ENCODE measurements at places on chromosomes 7 and 10.

GRCh38 chr10:111290649-111291048 is 213.8 kb downstream of the ADRA2A start:
- no peak for DNase-seq

DNA sequence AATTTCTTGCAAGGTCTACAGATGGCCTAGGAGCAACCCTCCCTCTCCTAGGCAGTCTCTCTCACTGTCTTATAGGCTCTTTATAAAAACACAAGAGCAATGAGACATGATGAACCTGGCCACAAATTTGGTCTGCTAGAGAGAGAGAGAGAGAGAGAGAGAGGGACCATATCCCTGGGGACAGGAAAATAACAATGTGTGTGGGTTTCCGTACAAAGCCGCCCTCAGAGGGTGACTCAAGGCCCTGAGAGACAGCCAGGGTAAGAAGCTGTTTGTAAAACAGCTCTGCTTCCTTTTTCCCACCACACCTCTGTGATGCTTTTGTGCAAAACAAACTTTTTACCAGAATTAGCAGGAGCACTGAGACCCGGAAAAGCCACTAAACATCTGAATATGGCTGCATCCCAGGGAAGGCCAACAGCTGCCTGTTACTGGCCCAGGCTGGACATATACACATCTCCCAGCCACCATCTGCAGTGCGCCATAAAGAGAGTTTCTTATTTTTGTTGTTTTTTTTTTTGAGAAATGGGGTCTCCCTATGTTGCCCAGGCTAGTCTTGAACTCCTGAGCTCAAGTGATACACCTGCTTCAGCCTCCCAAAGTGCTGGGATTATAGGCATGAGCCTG is 18.4 kb downstream of the GIMAP5 start:
- no peak for DNase-seq

DNA sequence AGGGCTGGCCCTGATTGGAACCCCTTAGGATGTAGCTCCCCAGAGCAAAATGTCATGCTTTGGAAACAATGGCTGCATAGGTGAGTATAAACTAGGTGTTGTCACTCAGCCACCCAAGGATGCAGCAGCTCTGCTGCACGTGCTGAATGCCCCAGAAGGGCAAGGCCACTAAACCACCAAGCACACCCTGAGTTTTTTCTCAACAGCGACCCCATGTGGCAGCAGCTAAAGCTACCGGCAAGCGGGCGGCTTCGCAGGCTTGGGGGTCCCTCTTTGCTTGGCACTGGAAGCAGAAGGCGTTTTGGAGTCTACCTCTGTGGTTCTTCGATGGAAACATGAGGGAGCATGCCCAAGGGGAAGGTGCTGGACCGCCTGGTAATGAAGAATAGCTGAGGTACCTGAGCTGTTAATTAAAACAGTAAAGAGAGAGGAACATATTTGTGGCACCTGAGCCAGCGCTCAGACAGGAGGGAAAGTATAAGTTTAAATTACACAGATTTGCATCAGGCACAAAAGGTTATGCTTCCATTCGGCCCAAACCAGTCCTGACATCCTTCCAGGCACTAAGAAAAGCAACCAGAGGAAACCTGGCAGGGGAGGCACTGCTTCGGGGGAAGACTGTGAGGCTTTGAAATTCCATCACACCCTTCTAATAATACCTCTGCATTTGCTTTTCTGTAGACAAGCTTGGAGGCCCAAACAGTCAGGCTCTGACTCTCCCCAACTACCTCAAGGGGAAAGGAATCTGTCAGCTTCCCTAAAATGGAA is 152.1 kb downstream of the GFRA1 start:
- DNase-seq: no peak

DNA sequence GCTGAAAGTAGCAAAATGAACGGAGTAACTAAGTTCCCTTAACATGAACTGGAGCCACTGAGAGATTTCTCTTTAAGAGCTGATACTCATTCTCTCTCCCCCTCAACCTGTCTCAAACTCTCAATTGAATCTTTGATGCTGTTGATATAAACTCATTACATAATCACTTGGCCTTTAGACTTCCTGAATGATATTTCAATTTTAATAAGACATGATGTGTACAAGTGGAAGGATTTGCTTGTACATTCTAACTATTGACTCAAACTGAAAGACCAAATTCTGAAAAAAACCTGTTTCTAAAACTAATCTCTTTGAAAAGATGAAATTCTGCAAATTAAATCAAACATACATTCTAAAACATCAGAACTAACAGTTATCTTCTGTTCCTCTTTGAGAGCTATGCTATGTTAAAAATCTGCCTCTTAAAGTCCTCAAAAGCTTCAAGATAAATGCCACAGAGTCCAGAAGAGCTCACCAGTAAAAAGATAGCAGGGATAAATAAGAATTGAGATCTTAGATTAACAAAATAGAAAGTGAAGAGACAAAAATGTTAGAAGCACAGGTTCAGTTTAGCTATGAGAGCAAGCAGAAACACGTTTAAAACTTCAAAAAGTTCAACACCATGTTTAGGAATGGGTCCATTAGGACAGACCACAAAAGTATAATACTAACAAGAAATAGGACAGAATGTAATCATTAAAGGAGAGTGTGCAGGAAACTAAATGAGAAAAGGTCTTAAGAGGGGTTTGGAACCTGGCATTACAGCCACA is 46.1 kb downstream of the TNPO3 start:
- no peak for DNase-seq

DNA sequence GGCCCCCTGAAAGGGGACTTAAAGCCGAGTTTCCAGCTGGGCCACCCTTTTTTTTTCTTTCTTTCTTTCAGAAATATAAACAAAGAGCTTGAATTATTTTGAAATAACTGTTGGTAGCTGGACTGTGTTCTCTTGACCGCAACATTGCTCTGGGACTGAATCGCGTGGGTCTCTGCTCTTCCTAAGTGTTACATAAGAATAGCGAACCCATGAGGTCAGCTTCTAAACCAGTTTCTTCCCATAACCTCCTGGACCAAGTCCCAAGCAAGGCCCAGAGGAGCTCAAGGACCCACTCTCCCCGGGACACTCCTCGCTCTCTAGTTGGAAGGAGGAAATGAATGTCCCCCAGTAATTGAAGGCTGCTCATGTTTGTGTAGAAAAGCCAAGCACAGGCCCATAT is 91.1 kb downstream of the CXCL12 start:
- no peak for DNase-seq

DNA sequence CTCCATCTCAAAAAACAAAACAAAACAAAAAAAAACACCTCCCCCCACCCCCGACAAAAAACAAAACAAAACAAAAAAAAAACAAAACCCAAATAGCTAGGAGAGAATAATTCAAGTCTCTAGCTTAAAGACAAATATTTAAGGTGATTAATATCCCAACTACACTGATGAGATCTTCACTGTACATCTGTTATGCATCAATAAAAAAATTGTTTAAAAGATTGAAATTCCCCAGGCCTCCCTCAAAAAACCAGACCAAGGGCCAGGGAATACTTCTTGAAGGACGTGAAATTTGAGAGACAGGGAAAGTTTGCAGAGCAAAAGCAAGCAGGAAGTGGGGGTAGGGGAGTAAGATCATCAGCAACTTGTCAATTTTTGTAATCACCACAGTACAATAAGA is 232.6 kb downstream of the REEP3 start:
- no peak for DNase-seq

DNA sequence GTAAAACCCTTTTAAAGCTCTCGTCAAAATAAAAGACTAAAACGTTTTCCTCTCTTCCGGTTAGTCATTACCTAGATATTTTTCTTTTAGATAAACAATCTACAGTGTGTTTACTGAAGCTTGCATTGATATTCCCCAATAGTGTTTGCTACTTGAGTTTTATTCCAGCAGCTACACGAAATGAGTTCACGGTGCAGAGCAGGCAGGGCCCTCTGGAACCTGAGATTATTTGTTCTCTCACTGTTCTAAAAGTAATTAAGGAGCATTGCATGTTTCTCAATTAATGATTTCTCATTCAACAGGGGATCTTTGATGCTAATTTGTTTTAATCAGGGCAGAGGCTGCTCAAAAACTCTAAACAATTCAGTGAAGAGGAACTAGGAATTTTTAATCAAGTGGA is 319.7 kb downstream of the GFRA1 start:
- DNase-seq: no peak

- no peak for DNase-seq
Measured at GRCh38 chr10:130141878-130142277, 5.7 kb downstream of the GLRX3 start.

DNA sequence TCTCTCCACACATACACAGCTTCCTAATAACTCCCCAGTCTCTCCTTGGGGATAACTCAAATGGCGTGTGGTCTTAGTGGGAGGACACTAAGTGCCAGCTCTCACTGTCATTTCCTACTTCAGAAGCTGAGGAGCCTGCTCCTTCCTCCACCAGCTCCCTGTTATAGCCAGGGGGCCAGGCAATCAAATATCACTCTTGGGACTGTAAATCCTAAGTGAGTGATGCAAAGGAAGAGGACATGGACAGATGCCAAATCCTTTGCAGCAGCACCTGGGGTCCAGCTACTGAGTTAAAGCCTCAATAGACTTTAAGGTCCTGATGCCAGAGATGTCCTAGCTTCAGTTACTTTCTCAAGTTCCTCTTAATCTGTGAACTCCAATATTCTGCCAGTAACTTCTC is 34.1 kb downstream of the SEM1 start:
- no peak for DNase-seq

- DNase-seq: no peak
Measured at GRCh38 chr10:30943451-30943850, 88.2 kb downstream of the ZNF438 start.

- no peak for DNase-seq
Measured at GRCh38 chr10:127947211-127947610, 40.3 kb downstream of the PTPRE start.

DNA sequence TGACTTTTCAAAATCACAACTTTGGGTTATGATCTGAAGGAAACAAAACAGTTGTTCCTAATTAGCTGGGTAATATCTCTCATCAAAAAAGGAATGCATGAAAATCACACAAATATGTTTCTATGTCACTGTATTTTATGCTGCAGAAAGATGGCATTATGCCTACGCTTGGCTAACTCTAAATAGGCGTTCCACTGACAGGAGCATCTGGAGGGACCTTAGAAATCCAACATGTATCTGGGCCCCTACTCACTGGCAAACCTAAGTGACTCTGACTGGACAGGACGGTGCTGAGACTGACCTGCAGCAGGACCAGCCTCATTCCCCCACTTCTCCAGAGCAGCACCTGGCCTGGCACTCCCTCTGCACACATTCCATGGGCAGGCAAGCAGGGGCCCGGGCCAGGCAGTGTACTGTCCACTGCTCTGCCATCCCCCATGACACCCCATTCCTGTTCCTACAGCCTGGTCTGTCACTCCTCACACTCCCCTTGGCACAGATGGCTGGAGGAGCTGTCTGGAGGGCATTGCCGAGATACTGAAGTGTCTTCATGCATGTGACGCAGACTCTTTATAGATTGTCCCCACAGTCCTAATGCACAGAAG is 2.6 kb upstream of the MYL7 start:
- DNase-seq: no peak

- no peak for DNase-seq
Measured at GRCh38 chr7:134640842-134641715, 5.6 kb upstream of the BPGM start.

DNA sequence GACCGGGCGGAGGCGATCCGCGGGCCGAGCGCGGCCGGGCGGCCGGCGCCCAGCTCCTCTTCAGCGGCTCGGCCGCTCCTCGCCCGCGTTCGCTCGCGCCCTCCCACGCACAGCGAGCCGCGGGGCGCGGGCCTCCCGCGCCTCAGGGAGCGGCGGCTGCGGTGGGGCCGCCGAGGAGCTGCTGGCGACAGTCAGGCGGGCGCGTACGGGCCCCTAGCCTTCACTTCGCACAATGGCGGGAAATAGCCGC is at the start of gene MCMBP:
MCMBP (minus strand) TSS at position 234 of the 250 bp plus-strand sequence. CDS start 259 bp downstream, outside the sequence.
- DNase-seq: no peak

DNA sequence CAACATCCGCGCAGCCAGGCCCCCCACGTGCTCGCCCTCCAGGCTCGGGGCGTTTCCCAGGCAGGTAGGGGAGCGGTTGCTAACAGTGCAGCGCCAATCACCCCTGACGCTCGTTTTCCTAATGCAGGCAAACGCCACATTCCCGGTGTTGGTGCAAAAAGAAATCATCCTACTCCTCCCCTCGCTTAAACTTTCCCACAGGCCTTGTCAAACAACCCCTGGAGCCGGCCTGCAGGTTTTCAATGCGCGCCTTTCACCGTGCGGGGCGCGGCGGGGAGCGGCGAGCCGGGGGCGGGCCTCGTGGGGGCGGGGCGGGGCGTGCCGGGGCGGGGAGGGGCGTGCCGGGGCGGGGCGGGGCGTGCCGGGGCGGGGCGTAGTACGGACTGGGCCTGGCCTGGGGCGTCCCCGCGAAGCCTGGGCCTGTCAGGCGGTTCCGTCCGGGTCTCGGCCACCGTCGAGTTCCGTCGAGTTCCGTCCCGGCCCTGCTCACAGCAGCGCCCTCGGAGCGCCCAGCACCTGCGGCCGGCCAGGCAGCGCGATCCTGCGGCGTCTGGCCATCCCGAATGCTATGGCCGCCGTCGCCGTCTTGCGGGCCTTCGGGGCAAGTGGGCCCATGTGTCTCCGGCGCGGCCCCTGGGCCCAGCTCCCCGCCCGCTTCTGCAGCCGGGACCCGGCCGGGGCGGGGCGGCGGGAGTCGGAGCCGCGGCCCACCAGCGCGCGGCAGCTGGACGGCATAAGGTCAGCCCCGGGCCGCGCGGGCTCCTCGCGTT is at the start of gene ECHDC3:
ECHDC3 (plus strand) TSS at position 374 of the 770 bp plus-strand sequence; CDS start at position 569, 195 bp downstream.
- DNase-seq: peak; percentile 16

DNA sequence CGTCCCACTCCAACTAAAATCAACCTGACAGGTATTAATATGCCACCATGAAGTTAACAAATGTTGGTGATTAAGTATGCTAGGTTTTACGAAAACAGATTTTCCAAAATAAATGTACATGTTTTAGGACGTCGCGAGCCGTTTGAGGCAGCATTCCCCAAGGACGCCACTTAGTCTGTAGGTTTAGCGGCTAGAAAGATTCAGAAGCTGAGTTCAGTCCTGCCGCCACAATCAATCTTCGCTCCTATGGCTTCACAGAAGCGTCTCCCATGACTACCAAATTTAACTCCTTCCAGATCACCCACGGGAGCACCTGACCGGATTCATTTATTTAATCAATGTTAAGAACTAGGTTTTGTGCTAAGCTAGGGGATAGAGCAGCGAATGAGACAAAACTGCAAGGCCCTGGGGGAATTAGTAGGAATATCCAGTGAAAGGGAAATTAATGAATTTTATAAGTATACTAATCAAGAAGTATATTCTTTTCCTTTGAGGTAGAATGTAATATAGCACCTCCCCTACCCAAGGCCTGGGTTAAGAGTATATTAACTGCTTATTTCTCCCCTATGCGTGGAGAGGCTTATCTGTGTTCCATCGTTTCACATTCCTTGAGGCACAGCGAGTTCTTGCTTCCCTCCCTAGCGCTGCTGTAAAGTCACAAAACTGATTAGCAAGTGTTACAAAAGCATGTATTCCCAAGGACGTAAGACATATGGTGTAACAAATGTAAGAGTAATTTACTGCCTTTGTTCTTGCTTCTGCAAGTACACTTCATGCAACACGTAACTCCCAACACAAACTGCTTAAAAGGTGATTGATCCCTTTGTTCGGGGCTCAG is 994 bp upstream of the CYP51A1 start:
- DNase-seq: no peak

- no peak for DNase-seq
Measured at GRCh38 chr7:93238748-93239147, 6.6 kb downstream of the VPS50 start.
